Activated T-helper 1 cell treated with Interleukin-2 at 50 U/mL for 16 hours (primary cell): ENCODE measurements at places on chromosomes 3 and 15.
A peak's percentile ranks its signal among the peaks of the same experiment; 100 is the strongest.

DNA sequence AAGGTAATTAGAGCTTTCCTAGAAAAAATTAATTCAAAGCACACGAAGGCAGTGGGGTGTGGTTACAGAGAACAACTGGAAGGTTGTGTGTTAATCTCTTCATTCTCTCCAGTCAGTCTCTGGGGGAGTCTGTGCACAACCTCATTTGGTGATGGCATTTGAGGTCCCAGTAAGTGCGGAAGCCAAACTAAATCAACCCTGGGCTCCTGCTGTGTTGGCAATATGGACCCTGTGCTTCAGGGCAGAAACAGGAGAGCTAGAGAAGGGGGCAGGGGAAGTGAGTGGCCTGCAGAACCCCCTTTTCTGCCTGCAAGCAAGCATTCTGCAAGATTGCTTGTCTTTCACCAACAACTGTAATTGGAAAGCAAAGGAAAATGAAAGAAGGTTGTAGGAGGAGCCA lies 195.9 kb upstream of the ST8SIA2 start:
- DNase-seq: no peak

GRCh38 chr3:173660645-173661299 lies 263.2 kb downstream of the NLGN1 start:
- no peak for DNase-seq

DNA sequence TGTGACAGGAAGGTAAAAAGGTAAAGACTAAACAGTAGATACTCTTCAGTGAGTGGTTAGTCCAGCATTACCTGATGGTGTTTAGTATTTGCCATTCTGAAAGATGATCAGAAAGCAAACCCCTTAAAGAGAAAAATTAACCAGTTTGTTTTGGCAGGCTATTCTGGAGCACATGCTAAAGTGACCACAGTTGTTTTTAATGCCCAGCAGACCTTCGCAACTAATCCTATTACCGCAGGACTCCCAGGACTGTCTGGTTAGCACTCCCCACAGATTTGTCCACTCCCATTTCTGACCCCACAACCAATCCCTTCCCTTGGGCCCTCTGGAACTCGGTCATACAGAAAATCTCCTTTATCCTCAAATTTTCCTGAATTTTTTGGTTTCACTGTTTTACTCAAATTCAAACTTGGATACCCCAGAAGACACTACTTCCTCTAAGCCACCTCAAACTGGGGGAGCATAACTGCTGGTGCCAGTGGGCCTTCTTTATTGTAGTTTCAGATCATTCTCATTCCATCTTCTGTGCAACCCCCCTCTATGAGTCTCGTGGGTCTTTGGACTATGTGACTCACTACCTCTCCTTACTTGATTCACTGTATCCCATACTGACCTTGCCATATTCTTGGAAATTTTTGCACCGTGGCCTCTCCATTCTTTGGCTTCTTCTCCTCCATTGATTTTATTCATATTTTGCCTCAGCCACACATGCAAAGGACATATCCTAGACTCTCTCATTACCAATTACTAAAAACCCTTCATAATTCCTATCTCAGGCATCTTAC lies 104.4 kb downstream of the RBMS3 start:
- DNase-seq: no peak

DNA sequence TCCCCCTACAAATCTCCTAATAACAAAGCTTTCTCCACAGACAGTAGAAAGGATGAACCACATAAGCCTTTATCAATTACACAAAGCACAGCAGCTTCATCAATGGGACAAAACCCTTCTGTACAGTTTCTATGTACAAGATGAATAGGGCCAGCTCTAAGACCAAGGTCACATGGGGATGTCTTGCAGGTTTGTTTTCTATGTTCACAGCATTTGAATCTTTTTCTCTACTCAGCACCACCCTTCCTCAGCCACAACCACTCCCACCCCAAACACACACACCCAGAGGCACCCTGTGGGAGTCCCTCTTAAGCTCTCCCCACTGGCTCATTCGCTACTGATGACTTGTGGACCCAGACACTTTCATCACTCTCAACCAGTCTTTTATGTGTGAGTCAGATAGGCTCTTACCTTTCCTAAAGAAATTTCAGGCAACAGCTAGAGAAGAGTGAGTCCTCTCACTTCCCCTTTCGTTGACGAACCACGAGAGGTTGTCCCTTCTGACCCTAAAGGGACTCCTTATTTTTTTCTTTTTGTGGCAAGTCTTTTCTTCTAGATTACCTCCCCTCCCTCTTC lies 57.9 kb downstream of the ARHGAP31 start:
- DNase-seq: no peak

DNA sequence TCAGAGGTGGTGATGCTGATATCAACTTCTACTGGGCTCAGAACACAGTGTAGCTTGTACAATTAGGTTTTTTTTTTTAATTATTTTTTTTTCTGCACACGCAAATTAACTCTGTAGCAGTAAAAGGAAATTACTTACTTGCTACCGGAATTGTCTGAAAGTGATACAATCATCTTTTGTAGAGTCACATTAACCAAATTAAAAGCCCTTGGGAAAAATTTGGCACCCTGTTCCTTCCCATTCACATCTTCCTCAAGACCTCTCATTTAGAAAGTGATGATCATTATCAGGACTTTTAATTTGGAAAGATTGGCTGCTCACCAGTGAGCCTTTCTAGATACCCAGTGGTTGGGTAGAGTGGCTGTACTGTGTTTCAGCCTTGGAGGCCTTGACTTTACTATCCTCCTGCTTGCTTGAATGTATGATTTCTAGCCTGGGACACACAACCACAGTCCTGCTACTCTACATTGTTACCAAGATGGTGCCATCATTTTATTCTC lies 158.3 kb downstream of the ECT2 start:
- DNase-seq: no peak

GRCh38 chr15:72998681-72999466 lies 53.4 kb upstream of the NEO1 start:
- DNase-seq: no peak

DNA sequence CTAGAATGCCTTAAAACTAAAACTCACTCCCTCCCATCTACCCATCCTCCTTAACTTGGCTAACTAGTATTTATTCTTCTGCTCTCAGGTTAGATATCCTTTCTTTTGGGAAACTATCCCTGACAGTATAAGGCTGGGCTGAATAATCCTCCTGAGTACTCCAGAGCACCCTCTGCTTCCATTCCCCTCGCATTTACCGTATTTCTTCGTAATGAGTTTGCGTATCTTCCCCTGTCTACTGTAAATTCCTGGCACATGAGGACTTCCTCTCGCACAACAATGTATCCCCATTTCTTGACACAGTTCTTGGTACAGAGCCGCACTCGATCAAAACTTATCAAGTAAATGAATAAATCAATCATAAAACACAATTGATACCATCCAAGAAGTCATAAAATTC lies 82.9 kb upstream of the AKAP13 start:
- DNase-seq: no peak

DNA sequence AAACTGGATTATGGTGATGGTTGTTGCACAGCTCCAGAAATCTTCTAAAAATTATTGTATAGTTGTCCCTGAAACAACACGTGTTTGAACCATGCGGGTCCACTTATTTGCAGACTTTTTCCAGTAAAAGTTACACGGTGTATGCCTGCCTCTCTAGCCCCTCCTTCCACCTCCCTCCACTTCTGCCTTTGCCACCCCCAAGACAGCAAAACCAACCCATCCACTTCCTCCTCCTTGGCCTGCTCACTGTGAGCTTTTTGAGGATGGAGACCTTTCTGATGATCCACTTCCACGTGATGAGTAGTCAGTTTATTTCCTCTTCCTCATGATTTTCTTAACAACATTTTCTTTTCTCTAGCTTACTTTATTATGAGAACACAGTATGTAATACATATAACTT lies 5.4 kb downstream of the CYFIP1 start:
- no peak for DNase-seq

GRCh38 chr3:135329479-135329878 lies 534.4 kb downstream of the EPHB1 start:
- DNase-seq: no peak

DNA sequence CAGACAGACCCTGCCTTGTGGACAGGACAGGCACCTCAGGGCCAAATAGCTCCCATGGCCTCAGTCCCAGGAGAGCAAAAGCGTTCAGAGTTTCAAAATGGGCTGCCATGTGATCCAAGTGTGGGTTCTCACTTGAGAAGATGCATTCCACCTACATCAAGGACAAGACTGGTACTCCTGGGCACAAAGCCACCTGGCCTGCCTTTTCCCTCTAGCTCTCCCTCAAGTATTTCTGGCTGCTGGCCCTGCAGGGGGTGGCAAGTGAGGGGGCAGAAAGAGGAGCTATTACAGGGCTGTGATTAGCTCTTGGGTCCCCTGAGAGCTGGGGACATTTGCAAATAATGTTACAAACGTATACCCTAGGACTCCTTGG lies 6.5 kb upstream of the COL7A1 start:
- DNase-seq: no peak

- DNase-seq: no peak
Observed at GRCh38 chr3:149085828-149086231, 503 bp downstream of the HLTF start.

DNA sequence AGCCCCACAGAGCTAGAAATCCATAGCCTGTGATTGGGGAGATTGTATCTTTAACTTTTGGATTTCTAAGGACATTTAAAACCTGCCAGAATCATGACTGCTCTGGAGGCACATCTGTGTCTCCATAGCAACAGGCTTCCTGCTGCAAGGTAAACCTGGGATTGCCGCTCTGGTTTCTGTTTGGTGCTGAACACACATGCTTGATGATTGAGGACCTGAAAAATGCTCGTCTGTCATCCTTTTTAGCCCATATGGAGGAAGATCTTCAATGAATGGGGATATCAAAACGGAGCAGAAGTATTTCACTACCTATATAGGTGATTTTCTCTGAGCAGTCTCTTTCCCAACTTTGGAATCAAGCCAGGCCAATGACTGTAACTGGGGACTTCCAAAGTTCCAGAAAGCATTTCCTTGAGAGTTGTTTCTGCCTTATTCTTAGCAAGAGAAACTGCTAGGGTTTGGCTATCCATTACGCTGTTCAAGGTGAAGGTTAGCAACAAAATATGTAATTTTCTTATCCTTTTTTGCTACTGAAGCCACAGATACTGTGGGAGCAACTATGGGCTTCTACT lies 96.5 kb upstream of the TNIK start:
- DNase-seq: no peak

DNA sequence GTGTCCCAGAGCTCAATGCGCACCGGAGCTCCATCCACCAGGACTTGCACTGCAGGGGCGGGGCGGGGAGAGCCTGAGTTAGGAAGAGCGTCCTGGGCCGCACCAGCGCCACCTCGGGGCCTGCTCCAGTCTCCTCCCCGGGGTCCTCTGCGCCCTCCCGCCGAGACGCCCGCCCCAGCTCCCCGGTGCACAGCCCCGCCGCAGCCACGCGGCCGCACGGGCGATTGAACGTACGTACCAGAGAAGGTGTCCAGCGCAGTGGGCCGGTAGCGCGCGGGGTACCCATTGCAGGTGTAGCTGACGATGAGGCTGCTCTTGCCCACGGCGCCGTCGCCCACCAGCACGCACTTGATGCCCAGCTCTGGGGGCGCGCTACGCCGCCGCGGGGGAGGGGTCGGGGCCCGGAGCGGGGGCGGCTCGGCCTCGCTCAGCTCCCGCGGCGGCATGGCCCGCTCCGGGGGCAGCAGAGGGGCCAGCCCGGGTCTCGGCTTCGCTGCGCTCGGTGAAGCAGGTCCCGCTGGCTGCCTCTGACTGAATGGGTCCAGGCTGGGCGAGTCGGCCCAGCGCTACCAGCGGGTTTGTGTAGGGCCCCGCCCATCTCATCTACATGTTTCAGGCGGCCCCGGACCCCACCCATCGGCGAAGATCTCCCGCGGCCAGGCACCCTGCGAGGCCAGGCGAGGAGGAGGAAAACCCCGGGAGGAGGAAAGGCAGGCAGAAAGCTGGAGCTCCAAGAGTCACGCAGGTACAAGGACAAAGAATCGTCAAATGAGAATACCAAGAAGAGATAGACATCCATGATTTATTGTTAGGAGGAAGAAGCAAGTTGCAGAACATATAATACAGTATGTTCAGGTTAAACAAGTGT lies at the start of gene RHOV:
Gene RHOV (minus strand): TSS at position 541 of the 868 bp plus-strand sequence. CDS start 95 bp downstream, at position 446.
- peak; percentile 35 for DNase-seq

DNA sequence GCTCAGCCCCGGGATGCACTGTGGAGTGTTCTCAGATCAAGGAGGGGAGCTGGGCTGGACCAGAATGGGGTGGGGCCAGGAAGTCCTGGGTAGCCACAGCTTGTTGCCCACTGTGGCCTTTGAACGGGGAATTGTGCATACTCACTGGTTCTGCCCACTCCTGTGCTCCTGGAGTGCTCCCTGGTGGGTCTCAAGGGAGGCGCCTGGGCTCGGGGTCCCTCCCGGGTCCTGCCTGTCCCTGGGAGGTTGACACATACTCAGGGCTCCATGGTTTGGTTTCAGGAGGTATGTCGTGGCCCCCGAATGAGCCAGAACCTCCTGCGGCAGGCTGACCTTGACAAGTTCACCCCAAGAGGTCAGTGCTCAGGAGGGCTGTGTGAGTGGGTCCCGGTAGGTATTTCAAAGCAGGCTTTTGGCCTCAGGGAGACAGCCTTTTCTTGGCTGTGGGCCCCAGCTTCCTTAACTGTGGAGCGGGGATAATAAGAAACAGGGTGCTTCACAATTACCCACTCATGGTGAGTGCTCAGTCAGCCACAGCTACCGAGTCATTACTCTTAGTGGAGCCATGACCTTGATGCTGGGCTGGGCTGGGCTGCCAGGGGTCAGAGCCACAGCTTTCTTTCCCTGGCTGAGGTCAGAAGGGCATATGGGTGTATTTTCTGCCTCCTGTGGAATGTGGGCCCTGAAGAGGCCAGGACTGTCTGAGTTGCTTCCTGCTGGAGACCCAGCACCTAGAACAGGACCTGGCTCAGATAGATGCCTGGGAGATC lies 7.6 kb downstream of the DNAH1 start:
- DNase-seq: no peak

- DNase-seq: no peak
Observed at GRCh38 chr15:42890161-42890913, 30.2 kb downstream of the TTBK2 start.

- no peak for DNase-seq
Observed at GRCh38 chr15:46126581-46126980, 491.8 kb downstream of the SQOR start.

GRCh38 chr3:58345457-58345856 lies 12.8 kb downstream of the PXK start:
- no peak for DNase-seq

DNA sequence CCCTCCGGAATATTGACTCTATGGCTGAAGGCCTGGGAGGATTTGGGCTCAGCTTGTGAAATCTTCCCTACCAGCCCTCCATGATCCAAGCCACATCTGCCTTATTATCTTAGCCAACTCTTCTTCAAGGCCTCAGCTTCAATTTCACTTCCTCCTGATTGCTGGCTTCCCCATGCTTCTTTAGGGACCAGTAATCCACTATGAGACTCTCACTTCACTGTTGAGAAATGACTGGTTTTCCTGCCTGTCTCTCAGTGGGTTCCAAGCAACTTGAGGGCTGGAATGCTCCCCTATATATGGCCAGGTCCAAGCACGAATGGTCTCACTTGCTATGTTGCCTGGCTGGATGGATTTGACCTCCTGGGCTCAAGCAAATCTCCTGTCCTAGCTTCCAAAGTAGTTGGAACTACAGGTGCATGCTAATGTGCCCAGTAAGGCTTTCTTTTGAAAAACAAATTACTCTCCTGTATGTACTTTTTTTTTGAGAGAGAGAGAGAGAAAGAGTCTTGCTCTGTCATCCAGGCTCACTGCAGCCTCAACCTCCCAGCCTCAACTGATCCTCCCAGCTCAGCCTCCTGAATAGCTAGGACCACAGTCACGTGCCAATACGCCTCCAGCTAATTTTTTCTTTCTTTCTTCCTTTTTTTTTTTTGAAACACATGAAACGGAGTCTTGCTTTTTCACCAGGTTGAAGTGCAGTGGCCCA lies 7.9 kb upstream of the PIK3CB start:
- no peak for DNase-seq

GRCh38 chr15:25721605-25721955 lies 141.5 kb downstream of the ATP10A start:
- no peak for DNase-seq
